Skeletal muscle cell (primary cell): ENCODE measurements at places on chromosomes 12 and 14.

- no peak for DNase-seq
Observed at GRCh38 chr14:101184104-101184455, 280.6 kb upstream of the RTL1 start.

- DNase-seq = no peak
Observed at GRCh38 chr14:63650256-63650952, 8.7 kb upstream of the WDR89 start.

DNA sequence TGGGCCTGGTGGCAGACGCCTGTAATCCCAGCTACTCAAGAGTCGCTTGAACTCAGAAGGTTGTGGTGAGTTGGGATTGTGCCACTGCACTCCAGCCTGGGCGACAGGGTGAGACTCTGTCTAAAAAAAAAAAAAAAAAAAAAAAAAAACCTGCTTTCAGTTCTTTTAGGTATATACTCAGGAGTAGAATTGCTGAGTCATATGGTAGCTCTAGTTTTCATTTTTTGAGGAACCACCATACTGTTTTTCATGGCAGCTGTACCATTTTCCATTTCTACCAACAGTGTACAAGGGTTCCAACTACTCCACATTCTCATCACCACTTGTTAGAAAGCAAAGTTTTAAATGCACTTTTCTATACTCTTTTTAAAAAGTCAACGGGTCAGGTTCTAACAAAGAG lies 119.8 kb downstream of the DPF3 start:
- DNase-seq = no peak

DNA sequence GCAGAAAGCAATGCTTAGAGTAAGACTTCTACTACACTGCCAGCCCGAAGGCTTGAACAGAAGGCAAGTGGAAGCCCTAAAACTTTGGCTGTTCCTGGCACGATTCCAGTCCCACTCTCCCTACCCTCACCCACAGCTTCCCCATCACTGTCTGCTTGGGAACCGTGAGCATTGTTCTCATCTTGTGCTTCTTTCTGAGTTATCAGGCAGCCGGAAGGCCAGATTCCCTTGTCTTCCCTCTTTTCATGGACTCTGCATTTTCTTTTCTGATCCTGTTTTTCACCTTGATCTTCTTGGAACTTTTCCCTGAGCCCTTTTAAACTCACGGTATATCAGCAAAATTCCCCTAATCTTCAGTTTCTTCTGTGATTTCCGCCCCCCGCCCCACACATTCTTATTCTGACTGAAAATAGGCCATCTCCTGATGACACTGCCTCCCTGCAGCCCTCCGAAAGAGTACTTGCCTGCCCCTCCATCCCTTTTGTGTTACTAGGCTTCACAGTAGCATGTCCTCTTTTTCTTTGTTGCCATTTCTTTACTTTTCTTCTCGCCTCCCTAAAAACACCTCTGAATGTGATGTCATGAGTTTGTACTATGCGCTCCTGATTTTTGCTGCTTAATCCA lies 29.9 kb downstream of the RCOR1 start:
- no peak for DNase-seq

- DNase-seq = no peak
Observed at GRCh38 chr14:95236221-95236620, 78.9 kb upstream of the DICER1 start.

DNA sequence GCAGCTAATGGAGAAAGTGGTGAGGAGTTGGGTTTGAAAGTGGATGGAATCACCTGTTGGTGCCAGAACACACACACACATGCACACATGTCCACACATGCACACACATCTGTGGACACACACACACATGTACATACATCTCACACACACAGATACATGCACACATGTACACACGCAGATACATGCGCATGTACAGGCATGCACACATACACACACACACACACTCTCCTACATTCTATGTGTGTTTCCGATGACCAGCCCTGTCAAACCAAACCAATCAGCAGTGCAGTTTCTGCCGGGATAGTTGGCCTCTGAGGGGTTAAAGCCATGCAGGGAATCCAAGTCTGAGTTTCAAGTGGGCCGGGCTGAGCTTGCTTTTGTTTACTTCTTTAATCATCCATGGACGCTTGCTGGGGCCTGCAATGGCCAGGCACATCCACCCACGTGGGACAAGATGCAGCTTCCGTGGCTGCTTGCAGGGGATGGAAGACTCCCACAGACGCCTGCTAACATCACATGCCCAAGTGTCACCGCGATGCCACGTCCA lies 52.5 kb downstream of the GALNT9 start:
- no peak for DNase-seq

- no peak for DNase-seq
Observed at GRCh38 chr14:101821528-101821927, 60.0 kb downstream of the PPP2R5C start.

DNA sequence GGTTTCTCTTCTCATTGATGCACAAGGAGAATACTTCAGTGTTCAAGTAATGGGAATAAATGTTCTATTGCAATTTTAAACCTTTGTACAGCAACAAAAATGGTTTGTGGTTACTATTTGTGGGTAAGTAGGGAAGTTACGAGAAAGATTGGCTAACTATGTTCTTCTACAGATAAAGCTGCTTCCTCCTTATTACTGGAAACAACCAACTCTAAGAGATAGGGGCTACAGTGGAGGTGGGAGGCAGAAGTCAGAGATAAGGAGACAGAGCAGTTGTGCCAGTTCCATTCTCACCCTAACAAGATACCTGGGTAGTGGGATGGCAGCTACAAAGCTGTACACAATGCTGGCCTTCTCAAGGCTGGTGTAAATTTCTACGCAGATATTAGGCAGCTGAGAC lies 16.2 kb downstream of the NOXRED1 start:
- DNase-seq = no peak

GRCh38 chr12:20476551-20476950 lies 108.2 kb downstream of the PDE3A start:
- no peak for DNase-seq

- no peak for DNase-seq
Observed at GRCh38 chr14:36113341-36113740, 63.2 kb downstream of the PTCSC3 start.

- DNase-seq = no peak
Observed at GRCh38 chr12:57803319-57803893, 15.1 kb downstream of the AVIL start.

- no peak for DNase-seq
Observed at GRCh38 chr14:31265701-31266398, 58.3 kb upstream of the HECTD1 start.

GRCh38 chr12:94750864-94751263 lies 100.5 kb upstream of the TMCC3 start:
- DNase-seq = no peak

- no peak for DNase-seq
Observed at GRCh38 chr14:69615121-69615495, 3.7 kb downstream of the SUSD6 start.

DNA sequence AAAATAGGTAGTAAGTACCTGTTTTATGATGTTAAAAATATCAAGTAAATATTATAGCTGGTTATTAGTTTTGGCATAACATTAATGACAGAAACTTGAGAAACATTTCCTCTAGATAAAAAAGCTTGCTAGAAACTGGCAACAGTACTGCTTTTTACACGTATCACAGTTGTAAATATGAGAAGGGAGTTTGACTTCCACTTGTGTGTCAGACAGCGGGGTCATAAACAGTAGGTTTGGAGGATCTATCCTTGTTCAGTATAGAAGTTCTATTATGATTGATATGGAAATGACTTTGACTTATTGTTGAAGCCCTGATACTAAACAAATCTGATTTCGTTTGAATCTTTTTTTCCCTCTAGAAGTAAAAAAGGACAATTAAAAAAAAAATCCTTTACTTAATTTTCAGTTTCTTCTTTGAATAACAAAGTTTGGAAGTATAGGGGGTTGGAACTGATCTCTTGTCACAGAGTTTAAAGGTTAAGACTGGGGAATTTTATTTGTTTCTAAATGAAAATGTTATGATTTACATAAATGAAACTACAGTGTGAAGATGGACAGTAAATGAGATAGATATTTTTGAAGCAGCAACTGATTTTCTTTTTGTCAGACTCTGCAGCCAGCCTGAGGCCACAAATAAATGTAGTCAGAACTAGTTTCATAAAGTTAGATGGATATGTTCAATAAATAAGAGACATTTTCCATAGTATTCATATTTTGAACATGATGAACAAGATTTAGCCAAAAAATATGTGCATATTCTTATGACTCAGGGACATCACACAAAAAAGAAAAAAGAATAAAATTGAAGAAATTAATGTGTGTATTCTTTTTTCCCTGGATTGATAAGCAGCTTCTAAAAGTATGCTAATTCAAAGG lies 50.1 kb downstream of the WNK1 start:
- no peak for DNase-seq

DNA sequence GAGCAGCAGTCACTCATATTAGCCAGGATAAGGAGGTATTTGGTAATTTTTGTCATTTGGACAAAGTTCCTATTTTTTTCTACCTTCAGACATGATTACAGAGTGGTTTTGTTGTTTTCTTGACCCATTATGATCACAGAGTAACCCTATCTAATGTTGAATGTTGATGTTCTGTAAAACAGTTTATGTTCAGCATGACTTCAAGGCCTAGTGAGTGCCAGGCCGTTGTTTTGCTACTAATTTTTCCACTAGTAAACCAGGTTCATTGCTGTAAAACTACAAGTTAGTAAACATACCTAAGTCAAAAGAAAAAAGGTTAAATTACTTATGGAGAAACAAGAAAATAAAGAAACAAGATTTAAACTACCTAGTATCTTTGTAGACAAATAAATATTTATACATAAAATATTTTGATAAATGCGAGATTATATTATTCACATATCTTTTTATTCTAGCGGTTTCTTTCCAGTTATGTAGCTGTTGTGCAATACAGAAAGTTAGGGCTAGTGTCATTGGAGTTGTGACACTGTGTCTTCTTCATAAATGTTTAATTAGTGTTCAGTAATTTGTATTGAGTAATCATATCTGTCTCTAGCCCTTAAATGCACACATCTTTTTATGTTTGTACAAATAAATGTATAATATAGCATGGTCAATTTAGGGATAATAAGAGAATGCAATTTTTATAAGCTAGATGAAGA lies 16.5 kb downstream of the ETNK1 start:
- no peak for DNase-seq

DNA sequence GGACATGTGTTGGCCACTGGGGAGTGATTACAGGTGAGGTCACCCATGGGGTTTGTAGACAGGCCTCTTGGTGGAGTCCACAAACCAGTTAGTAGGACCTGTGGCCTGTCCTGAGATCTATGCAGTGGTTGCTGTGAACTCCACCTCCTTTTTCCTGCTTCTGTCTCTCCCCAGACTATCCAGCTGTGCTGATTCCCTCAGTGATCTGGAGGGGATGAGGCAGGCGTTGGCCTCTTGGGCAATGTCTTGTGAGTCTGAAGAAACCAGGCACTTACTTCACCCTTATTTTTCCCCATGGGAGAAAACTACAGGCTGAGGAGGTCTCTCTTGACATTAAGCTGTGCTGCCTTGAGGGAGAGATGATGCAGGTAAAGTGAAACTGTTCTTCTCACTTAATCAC lies 257.2 kb upstream of the PRICKLE1 start:
- peak; percentile 18 for DNase-seq

- no peak for DNase-seq
Observed at GRCh38 chr14:54572316-54572715, 5.4 kb downstream of the SAMD4A start.

DNA sequence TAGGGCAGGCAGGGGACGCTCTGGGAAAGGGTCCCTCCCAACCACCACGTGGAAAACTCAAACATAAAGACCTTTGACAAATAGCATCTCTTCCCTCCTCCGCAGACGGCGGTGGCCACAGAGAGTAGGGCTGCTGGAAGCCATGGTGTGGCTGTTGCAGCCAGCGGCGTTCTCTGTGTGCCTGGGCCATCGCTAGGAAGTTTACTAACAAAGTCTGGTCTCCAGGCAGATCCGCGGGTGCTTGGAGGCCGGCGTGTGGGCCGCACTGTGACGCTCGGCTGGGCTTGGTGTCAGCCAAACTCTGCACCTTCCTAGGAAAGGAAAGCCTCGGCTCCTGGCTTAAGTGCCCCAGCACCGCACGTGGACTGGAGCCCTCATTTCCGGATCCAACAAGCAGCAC lies 65.6 kb downstream of the CCDC88C start:
- no peak for DNase-seq

DNA sequence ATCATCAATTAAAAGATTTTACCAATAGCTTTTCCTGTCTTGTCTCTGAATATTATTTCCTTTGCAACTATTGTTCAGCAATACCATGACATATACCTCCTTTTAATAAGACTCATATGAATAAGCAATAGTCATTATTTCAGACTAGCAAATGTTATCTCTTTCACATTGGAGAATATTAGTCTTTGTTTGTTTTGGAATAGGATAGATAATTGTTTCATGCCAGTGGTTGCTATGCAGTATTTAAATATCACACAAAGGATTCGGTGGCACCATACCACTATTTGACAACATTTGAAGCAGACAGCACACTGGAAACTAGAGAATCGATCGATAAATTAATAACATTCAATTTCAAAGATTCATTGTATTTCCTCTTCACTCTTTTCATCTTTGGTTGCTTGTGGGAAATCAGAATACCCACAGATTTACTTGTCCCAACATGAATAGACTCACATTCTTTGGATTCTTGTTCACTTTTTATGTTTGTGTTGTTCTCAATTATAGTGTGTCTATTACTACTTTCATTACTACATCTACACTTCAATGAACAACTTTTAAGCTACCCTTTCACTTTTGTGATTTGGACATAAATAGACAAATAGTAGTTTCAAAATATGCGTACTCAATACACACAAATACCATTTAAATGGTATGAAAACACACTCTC lies 42.7 kb upstream of the TBPL2 start:
- no peak for DNase-seq

DNA sequence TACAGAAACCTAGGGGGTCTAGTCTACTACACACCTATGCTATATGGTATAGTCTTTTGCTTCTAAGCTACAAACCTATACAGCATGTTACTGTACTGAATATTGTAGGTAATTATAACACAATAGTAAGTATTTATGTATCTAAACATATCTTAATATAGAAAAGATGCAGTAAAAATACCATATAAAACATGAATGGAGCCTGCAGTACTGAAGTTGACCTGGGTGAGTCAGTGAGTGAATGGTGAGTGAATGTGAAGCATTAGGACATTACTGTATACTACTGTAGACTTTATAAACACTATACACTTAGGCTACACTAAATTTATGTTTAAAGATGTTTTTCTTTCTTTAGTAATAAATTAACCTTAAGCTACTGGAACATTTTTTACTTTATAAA lies 13.1 kb upstream of the ABCD2 start:
- DNase-seq = no peak

DNA sequence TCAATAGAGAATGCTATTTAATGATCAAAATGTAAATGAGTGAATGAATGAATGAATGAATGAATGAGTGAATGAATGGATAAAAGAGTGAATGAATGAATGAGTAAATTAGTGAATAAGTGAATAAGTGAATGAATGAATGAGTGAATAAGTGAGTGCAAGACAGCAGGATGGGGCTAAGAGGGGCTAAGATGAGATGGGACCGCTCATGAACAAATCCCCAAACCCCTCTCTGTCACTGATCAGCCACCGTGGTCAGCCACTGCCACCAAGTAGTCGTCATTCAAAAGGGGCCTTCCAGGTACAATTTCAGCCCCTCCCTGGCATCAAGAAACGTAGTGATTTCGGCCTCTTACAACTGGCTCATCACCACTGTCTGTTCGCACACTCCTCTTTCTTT lies 79.2 kb downstream of the BCL11B start:
- DNase-seq = no peak
